ENCODE measurements at places on chromosomes 16 and 17.

DNA sequence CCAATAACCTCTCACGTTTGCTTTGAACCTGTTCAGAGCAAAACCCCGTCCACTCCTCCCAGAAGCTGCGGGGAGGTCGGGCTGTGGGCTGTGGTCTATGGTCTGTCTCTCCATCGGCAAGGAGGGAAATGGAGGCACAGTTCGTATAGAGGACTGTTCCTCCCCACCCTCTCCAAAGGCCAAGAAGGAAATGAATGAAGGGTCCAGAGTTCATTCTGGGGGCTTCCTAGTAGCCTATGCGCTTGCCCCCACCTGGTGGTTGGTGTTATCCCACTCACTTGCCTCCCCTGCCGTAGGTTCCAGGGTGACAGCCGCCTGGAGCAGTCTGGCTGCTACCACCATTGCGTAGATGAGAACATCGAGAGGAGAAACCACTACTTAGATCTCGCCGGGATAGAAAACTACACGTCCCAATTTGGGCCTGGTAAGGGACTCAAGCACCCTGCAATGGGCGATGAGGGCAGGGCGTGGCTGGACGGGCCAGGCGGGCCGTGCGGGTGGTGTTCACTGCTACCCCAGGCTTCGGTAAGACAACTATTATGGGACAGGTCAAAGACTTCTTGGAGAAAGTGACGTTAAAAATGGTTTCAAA lies 49.0 kb downstream of the SNX20 start:
- DNase-seq: no peak

DNA sequence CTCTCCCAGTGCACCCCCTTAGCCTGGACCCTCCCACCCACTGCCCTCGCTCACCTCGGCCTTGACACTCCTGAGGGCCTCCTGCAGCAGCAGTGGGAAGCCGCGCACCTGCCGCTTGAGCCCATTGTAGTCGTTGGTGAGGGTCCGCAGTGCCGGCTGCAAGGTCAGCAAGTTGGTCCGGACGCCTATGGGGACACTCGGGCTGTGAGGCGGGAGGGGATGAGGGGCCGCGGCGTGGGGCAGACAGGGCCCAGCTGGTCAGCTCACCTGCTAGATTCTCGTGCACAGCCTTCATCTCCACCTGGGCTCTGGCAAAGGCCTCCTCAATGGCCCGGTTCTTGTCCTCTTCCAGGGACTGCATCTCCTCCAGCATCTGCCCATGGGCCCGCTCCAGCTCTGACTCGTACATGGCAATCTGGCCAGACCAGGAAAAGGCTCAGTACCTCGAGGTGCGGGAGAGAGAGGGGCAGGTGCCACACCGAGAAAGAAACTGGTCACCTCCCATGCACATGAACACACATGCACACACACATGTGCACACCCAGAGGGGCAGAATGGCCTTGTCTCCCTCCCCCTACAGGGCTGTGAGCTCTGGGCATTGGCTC lies 32.6 kb downstream of the KIFC3 start:
- no peak for DNase-seq

DNA sequence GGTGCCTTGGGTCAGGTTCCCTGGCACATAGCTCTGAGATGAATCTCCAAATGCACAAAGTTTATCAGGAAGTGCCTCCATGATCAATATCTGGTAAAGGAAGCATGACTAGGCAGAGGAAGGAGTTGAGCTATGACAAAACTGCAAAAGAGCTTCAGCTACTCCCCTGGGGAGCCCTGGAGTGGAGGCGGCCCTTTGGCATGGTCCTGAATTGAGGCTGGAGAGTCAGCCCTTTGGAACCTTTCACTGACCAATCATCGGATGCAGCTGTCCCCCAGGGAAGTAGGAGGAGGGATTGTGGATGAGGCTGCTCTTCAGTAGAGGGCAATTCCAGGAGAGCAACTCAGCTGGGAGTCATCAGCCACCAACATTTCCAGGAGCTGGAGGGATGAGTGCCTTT lies 46.1 kb upstream of the NLRP1 start:
- no peak for DNase-seq

- no peak for DNase-seq
Measured at GRCh38 chr16:56352351-56353053, 72.8 kb downstream of the AMFR start.

GRCh38 chr16:66131895-66132294 lies 234.6 kb upstream of the CDH5 start:
- no peak for DNase-seq

DNA sequence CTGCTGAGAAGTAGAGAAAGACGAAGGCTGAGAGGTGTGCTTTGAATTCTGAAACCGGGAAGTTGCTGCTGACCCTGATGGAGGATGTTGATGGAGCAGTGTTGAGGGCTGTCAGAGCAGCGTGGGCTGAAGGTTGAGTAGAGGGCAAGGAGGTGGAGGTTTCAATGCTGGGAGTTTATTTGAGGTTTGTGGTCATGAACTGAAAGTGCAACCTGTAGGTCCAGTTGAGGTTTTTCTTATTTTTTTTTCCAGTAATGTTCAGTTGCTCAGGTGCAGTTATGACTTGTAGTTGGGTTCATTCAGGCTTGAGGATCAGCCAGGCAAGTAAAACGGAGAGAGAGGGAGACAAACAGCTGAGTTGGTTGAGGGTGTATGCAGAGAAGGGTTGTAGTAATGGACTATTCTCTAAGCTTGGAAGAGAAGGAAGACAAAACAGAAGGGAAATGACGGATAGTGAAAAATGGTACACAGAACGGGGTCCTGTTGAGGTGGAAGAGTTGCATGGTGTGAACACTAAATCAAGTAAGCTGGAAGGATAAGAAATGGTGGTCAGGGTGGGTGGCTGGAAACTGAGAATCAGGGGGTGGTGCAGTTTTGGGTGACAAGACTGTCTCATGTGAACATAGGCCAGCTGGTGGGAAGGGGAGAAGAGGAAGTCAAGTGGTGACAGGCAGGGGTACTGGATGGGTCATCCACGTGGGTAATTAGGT lies 8.7 kb upstream of the UBE2G1 start:
- no peak for DNase-seq

DNA sequence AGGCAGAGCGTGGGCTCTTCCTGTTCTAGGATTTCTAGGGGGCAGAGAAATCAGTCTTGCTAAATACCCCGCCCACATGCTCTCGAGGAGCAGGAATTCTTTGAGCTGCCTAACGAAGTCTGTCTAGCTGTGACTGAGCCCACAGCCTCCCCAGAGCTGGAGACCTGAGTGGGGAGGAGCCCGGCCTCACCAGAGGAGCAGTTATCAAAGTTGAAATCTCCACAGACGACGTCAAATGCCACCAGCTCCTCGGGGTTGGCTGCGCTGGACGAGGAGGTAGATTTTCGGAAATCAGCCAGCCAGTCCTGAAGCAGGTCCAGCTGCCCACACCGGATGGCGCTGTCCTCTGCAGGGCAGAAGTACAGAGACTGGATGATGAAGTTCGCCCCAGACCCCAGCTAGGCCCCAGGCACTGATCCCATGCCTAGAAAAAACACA lies 53.8 kb downstream of the PRMT7 start:
- no peak for DNase-seq

DNA sequence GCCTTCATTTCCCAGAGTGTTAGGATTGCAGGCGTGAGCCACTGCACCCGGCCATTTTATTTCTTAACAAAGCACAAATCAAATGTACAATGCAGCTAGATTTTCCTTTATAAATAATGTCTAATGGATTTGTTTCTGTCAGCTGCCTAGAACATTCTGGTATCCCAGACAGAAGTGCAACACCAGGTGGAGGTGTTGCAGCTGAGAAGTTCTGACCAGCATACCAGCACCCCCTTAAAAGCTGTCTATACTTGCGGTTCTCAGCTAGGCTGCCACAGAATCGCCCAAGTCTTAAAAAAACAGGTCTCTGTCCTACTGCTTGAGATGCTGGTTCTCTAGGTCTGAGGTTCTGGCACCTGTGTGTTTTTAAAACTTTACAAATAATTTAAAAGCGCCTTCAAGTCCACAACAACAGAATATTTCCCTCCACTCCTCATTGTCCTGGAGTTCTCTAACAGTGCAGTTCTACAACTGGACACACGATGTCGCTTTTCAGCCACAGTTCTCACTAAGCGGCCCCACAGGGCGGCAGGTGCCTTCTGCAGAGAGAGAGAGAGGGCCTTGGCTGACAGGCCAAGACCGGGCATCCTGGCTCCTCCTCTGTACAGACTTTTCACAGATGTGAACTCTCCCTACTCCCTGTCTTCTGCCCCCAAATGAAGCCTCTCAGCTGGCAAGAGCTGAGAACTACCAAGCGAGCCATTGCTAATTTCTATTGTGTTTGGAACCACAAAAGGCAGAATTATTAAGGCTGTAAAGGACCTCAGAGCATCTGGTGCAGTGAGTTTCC lies 32.6 kb upstream of the MEOX1 start:
- peak; percentile 97 for DNase-seq

DNA sequence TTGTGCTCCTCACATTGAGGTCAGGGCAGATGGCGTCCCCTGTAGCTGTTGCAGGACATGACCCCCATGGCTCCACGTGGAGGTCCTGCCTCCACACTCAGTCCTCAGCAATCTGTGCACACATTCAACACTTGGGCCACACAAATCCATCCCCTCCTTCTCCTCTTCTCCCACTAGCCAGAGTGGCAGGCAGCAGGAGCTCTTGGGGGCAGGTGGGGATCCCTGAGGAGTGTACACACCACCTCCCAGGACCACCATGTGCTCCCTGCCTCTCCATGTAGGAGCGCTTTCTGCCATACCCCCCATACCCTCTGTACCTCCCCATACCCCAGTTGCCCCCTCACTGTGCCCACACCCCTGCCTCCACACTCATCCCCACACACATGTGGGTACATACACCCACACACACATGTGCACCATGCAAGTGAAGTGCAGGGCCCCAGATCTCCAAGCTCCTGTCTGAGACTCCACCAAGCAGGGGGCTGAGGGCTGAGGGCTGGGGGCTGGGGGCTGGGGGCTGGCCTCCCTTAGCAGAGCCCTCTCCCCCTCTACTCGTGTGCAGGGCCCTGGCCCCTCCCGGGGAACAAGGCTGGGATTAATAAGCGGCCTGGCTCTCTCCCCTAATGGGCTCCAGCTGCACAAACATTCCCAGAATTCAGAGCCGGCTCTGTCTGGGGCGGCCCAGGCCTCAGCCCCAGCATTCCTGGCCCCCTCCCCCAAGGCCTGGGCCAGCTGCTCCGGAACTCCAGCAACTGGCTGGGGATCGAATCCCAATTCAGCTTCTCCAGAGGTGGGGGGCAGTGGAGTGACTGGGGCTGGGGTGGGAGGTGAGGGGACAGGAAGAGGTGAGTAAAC lies 48.2 kb upstream of the MEIOC start:
- no peak for DNase-seq

- no peak for DNase-seq
Measured at GRCh38 chr16:28011223-28011622, 52.3 kb downstream of the GSG1L start.

DNA sequence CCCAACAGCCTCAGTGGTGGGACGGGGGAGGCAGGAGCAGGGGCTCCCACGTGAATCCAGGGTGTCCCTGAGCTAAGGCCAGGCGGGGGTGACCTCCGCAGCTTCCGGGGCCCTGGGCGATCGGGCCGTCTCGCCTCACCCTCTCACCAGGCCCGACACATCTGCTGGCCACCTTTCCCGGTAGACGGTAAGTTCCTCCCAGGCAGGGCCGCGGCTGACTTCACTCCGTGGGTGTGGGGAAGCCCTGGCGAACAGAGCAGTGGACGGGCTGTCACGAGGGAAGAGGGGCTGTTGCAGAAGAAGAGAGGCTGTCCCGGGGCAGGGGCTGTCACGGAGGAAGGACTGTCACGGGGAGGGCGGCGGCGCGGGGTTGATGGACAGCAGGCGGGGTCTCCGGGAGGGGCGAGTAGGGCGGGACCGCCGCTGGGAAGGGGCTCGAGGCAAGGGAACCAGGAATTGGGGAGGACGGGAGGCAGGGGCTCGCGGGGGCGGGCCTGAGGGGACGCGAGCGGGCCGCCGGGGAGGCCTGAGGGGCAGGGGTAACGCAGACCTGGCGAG lies 498 bp downstream of the PKMYT1 start:
- no peak for DNase-seq

DNA sequence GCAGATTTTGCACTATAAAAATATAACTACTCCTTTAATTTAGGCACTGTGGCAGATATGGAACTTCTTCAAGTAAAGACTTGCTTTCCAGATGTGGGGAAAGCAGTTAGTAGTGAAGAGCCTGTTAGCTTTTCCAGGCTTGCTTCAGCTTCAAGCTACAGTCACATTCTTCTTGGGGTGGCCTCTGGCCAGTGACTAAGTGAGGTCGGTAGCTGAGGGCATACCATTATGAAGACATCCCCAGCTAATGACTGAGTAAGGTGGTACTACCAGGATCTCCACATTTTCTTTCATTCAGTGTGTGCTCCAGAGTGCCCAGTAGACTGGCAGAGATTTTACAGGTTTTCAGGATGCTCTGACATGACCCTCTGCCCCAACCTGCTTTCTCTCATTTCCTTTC lies 167.1 kb upstream of the KIF2B start:
- DNase-seq: no peak

GRCh38 chr16:5056352-5056751 lies 9.4 kb downstream of the C16orf89 start:
- peak; percentile 41 for DNase-seq

DNA sequence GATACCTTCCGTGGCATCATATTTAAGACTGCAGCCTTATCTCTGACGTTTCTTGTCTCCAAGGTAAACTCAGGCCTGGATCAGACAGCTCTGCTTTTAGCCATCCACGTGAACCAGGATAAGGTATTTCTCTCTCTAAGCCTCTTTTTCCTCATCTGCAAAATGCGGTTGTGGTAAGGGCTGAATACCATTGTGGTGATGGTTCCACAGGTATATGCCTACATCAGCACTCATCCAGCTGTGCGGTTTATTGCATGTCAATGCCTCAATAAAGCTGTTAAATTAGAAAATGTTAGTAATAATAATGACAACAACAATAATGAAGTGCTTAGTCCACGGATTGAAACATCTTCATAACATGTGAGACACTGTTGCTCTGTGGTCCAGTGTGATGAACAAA lies 104.4 kb downstream of the GRIN2A start:
- no peak for DNase-seq

DNA sequence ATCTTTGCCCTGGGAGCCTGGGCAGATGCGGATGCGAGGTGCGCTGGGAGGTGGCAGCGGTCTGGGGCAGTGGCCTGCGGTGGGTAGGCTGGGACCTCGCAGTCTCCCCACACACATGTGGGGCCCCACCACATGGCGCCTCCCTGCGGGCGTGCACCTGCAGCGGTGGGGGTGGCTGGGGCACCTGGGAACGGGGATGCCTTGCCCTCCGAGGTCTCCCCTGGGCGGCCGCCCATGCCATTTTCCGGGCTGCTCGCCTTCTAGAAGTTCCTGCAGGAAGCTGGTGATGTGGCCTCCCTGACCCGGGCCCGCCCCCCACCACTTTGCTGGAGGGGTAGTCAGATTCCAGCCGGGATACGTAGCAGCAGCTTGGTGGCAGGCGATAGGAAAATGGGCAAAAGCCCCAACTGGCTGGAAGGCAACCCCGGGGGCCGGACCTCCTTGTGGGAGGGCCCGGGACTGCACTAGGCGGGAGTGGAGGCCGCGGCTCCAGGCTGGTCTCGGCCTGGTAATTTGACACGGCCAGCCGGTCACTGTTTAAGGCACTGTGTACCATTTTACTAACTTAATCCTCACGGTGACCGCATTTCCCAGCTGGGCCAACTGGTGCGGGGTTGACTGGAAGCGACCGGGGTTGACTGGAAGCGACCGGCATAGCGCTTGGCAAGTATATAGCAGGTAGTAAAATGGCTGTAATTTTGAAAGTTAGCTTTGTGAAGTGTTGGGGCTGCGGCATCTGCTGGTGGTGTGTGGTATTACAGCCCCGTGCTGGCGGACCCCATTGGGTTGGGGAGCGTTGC lies 38.5 kb downstream of the IGF2BP1 start:
- DNase-seq: peak; percentile 65

All from HT-29 (cell line).